Glutamatergic neuron (in vitro differentiated cells): ENCODE measurements at places on chromosomes 7 and 10. TPM values are rescaled to one million over a fixed set of nuclear protein-coding genes. Genes with fewer than 3 reads are reported as not detected.

Gene TRRAP
- 68.7 TPM for total RNA-seq

Gene CYP2C19
- not detected for total RNA-seq

- H3K4me1 ChIP-seq = peaks cover 23% of the 10 kb centered on the region
- H3K36me3 ChIP-seq = no peaks in the 10 kb centered on the region
- no peak overlapping the region for H3K4me3 ChIP-seq
- H3K27me3 ChIP-seq = no peaks in the 10 kb centered on the region
These were observed 72.3 kb downstream of the NRBF2 start for GRCh38 chr10:63205421-63205820.

DNA sequence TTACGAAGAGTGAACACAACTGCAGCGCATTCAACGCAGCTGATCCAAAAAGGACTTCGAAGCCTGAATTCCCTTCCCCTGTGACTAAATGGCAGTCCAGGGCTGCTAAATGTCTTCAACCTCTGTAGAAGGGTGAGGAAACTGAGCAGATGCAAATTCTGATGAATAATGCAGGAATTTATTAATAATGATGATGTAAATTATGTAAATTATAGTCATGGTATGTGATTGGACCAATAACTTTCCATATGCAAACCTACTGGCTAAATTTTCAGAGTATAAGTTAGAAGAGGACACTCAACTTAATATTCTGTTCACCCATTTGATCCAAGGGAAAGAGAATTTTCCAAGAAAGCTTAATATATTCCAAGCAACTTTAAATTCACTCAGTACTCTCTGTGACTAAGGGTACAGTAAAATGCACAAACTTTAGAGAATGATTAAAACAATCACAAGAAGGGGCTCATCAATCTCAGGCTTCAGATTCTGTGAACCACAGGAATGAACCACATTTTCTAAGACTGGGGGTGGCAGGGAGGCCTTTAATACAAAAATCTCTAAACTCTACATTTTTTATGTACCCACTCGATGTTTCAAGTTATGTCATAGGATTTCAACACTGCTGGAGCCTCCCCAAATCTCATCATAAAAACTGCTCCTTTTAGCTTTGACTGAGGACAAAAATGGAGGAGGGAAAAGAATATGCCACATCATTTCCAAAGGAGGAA lies 3.5 kb downstream of the FGFR2 start:
- no peak overlapping the region for H3K4me3 ChIP-seq
- DNase-seq = no peak

GRCh38 chr10:53899463-53900160 lies 901.4 kb downstream of the PCDH15 start:
- H3K4me1 ChIP-seq = no peaks in the 10 kb centered on the region
- no peak overlapping the region for H3K4me3 ChIP-seq
- H3K27ac ChIP-seq = no peak overlapping the region
- no peaks in the 10 kb centered on the region for H3K36me3 ChIP-seq
- no peak for DNase-seq

Gene CUZD1
- 2.4 TPM for total RNA-seq

DNA sequence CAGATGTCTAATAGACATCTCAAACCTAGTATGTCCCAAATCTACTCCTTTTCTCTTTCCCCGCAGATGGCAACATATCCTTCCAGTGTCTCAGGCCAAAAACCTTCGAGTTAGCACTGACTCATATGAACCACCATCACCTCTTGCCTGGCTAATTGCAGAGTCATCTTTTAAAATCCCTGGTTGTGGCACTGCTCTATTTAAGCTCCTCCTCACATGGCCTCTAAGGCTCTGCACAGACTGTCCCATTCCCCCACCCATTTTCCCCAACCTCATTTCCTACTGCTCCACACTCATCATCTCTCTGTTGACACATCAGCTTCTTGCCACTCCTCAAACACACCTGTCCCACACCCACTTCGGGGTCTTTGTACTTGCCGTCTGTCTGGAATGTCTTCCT lies 16.8 kb upstream of the HBP1 start:
- H3K4me3 ChIP-seq = no peak overlapping the region
- no peaks in the 10 kb centered on the region for H3K27me3 ChIP-seq
- H3K27ac ChIP-seq = no peak overlapping the region
- H3K4me1 ChIP-seq = no peaks in the 10 kb centered on the region

DNA sequence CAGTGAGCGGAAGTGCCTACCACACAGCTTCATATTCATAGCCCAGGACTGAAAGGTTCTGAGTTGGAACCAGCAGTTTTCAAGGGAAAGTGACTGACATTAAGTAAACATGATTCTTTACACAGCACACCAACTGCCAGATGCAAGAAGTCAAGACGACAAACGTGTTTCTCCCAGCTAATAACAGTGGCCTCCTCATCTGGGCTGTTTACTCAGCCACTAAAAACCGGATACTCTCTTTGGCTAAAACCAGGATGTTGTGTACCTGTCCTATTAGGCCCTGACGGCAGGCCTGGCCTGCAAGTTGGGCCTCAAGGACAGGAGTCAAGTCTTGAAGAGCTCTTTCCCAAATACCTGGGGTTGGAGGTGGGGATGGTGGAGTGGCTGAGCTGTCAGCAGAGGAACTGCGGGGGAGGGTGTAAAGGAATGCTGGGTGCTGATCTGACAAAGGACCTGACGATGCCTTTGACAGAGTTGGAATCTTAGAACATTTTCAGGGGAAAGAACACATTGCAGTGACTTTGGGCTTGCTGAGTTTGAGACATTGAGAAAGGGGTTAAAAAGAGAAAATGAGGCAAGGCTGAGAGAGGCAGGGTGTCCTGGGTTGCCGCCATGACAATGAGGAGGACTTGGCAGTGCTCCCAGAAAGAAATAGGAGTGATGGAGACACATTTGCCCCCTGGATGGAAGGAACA lies 57.7 kb downstream of the STEAP1B start:
- no peak overlapping the region for H3K27ac ChIP-seq
- H3K4me3 ChIP-seq = no peak overlapping the region
- H3K27me3 ChIP-seq = no peaks in the 10 kb centered on the region
- H3K36me3 ChIP-seq = no peaks in the 10 kb centered on the region
- H3K4me1 ChIP-seq = peaks cover 19% of the 10 kb centered on the region
- DNase-seq = no peak

Gene POLR3A
- 41.0 TPM for total RNA-seq

Gene MSMB
- total RNA-seq = not detected

DNA sequence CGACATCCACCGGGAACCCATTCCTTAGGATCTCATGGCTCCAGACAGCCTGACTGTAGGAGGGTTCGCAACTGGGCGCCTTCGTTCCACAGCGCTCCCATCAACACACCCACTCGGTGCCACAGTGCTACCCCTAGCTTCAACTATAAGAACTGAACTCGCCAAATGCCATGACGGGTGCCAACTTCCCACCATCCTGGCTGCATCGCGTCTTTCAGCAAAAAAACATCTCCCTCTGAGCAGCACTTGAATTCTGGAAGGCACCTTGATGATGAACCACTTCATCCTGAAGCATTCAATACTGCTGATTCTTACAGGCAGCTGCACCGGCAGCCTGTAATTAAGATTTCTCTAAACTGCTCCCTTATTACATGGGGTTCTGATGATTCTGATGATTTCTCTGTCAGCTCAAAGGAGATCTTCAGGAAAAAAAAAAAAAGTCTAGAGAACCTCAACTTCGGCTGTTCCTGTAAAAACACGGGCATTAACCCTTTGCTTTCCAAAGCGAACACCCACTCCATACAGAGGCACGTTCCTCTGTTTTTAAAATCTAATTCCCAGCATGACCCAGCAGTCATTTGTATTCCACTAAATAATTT lies 1.3 kb downstream of the CYTH3 start:
- H3K36me3 ChIP-seq = no peaks in the 10 kb centered on the region
- peak overlapping the region; percentile 34 for H3K27ac ChIP-seq
- peaks cover 22% of the 10 kb centered on the region for H3K4me1 ChIP-seq
- H3K27me3 ChIP-seq = peaks cover 11% of the 10 kb centered on the region

- H3K36me3 ChIP-seq = no peaks in the 10 kb centered on the region
- DNase-seq = no peak
- no peak overlapping the region for H3K4me3 ChIP-seq
- H3K4me1 ChIP-seq = no peaks in the 10 kb centered on the region
These were observed 48.3 kb upstream of the C1GALT1 start for GRCh38 chr7:7134046-7134445.

DNA sequence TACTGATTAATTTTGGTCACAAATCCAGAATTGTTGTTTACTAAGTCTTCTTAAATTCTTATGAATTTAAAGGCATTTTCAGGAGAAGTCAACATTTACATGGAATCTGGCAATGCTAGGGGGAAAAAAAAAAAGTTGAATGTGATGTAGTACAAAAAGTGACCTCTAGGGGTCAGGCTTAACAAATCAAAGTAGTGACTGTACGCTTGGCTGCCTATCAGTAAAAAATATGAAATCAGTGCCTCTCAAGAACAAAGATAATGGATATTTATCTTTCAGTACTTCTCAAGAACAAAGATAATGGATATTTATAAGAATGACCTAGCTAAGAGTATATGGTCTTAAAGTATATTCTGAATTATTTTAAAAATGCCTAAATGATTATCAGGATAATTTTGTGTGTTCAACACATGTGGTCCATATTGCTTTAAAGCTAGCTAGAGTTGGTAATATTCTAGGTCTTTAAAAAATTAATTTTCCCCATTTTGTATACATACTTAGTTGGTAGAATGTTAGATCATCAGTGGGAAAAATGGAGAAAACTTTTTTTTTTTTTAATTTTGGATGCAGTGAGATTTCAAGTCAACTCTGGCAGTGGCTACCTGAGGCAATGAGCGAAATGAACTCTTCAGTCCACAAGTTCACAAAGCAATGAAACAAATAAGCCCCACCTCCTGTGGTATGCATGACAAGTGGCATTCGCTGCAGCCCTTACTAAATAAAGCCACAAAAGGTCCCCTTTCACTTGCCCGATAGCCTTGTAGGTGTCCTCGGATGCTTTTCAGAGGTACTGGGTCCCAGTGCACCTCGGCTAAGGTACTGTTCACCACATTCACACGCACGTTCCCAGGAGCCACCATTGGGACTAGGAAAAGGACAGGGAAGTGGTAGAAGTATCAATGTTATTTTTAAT lies 51.2 kb upstream of the LAMB4 start:
- no peak overlapping the region for H3K27ac ChIP-seq
- peaks cover 9% of the 10 kb centered on the region for H3K36me3 ChIP-seq
- no peak for DNase-seq
- H3K27me3 ChIP-seq = peaks cover 5% of the 10 kb centered on the region

DNA sequence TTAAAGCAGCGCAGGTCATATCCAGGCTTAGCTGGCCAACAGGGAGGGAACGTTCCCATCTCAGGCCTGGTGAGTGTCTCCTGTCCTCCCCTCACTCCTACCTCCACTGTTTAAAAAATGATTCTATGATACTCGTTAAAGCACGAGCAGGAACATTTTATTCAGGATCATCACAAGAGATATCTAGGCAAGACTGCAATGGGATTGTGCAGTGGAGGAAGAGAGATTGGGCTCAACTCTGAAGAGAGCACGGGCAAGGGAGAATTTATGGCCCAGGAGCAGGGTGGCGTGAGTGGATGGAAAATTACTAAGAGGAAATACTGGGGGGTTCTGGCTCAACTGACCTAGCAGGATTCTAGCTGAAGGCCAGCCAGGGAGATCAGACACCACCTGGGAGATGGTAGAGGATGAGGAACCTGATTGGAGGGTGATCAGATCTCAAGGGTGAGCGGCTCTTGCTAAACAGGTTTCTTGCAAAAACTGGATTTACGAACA lies 9.0 kb upstream of the HSPB1 start:
- H3K4me1 ChIP-seq = peaks cover 23% of the 10 kb centered on the region
- DNase-seq = no peak
- H3K27ac ChIP-seq = peak overlapping the region; percentile 91

GRCh38 chr7:102407910-102408309 lies 11.7 kb downstream of the PRKRIP1 start:
- no peak overlapping the region for H3K4me3 ChIP-seq
- H3K27me3 ChIP-seq = peaks cover 2% of the 10 kb centered on the region
- no peak for DNase-seq
- H3K36me3 ChIP-seq = peaks cover 18% of the 10 kb centered on the region

GRCh38 chr10:63866747-63867140 lies 345.5 kb downstream of the REEP3 start:
- H3K27me3 ChIP-seq = no peaks in the 10 kb centered on the region
- H3K4me1 ChIP-seq = peaks cover 23% of the 10 kb centered on the region
- DNase-seq = no peak
- H3K36me3 ChIP-seq = no peaks in the 10 kb centered on the region
- H3K27ac ChIP-seq = no peak overlapping the region

DNA sequence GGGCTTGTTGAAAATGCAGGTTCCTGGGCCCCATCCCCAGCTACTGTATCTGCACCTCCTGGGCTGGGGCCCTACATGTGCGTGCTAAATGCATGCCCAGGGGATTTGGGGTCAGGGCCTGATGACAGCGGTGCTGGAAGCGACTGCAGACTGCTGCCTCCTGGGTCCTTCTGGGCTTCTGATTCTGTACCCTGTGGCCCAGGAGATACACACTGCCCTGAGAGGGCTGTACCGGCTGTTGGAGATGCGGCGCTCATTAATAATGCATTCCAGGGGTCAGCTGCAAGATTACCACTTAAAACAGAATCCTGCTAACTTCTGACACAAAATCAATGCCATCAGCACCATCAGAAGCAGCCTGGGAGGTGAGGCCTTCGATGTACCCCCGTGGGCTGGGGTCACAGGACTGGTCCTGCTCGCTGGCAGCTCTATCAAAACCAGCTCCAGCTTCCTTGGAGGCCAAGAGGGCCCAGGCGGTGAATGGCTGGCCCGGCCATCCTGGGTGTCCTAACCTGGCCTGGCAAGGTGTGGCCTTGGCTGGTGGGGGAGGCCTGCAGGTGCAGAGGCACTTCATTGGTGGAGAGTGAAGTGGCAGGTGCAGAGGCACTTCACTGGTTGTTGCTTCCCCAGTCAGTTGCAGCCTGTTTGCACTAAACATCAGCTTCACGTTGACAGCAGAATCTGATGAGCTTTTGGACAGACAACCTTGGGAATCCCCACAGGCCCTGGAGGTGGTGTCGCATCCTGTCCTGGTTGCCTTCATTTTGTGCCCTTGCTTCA lies 79.2 kb downstream of the GLRX3 start:
- peak; percentile 42 for DNase-seq
- peaks cover 4% of the 10 kb centered on the region for H3K36me3 ChIP-seq
- peaks cover 4% of the 10 kb centered on the region for H3K4me1 ChIP-seq
- peaks cover 1% of the 10 kb centered on the region for H3K27me3 ChIP-seq
- H3K4me3 ChIP-seq = no peak overlapping the region
- peak overlapping the region; percentile 28 for H3K27ac ChIP-seq

GRCh38 chr10:90288391-90288933 lies 569.4 kb downstream of the HTR7 start:
- H3K4me1 ChIP-seq = peaks cover 8% of the 10 kb centered on the region
- H3K4me3 ChIP-seq = no peak overlapping the region
- no peaks in the 10 kb centered on the region for H3K27me3 ChIP-seq
- DNase-seq = no peak
- H3K27ac ChIP-seq = peak overlapping the region; percentile 45

- H3K4me3 ChIP-seq = no peak overlapping the region
- DNase-seq = no peak
- no peak overlapping the region for H3K27ac ChIP-seq
- peaks cover 21% of the 10 kb centered on the region for H3K36me3 ChIP-seq
- peaks cover 3% of the 10 kb centered on the region for H3K27me3 ChIP-seq
These were observed 78.5 kb downstream of the TRIM24 start for GRCh38 chr7:138538518-138538917.

DNA sequence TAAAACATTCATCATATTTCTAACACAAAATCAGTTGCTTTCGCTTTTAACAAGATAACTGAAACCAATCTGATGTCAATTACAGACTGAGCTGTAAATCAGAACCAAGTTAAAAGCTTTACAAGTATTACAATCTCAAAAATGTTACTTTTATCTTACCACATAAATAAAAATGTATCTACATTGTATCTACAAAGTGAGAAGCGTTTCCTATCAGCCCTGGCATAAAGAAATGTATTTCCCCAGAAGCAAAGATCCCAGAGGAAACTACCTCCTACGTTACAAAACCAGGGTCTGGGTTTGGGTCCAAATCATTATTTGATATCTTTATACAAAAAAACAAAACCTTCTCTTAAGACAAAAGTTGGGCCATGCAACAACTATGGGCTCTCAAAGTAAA lies 2.6 kb downstream of the SMURF1 start:
- no peak overlapping the region for H3K4me3 ChIP-seq
- peaks cover 5% of the 10 kb centered on the region for H3K27me3 ChIP-seq
- no peak overlapping the region for H3K27ac ChIP-seq
